Activated CD4-positive, alpha-beta T cell treated with anti-CD3 and anti-CD28 coated beads, Interleukin-2, amount 10 ng/mL, durations not matched to agents 7 days and 5 days (primary cell): ENCODE measurements at places on chromosomes 11 and 22.

DNA sequence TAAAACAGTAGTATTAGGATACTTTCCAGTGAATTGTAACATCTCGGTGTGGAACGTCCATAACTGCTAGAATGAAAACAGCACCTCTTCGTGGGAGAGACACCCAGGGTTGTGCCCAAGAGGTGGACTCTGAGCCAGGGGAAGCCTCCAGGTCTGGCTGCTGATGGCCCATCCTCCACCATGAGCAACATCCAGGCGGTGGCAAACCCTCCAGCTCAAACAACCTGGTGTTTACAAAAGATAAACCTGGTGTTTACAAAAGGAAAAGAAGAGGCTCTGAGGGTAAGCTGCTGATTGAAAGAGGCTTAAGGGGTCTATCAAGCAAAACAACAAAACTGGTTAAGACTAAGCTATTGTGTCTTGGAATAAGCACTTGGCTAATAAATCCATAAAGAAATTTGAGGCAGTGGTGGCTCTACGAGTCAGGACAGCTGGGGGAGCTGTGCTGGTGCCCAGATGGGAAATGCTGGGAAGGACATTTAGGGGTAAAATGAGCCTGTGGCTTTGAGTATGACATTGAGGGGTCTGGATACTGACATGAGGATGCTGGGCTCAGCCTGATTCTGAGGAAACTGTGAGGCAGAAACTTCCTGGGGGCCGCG lies 909.0 kb downstream of the BRD1 start:
- DNase-seq, result no peak

DNA sequence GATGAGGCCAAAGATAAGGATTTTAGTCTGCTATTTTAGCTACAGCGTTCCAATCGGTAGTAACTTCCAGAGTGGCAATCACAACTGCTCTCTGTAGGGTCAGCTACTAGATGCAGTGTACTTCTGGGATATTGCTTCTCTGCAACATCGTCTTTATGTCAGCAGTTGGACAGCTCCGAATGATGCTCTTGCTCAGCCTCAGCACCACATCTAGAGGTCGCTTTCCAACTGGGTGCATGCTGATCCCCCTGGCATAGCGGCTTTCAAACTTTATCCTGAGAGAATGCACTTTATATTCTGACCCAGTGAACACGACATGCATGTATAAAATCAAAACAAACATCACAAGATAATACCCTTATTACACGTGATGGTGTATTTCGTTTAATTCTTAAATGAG lies 219.6 kb downstream of the C11orf87 start:
- DNase-seq, result no peak

DNA sequence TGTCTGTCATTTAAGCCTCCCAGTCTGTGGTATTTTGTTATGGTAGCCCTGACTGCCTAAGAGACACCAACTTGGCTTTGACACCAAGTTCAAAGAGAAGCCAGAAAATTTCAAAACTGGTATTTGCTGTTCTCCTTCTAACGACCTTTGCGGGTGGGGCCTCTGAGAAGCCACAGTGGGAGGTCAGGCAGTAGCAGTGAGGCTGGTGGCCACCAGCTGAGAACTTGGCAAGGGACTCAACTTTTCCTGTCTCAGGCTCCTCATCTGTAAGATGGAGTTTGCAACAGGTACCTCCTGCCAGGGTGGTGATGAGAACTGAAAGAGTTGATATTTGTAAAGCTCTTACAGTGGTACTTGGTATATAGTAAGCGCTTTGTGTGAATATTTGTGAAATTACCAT lies 183.4 kb downstream of the BCR start:
- no peak for DNase-seq

GRCh38 chr22:43015677-43016042 lies 711 bp upstream of the PACSIN2 start:
- no peak for DNase-seq

DNA sequence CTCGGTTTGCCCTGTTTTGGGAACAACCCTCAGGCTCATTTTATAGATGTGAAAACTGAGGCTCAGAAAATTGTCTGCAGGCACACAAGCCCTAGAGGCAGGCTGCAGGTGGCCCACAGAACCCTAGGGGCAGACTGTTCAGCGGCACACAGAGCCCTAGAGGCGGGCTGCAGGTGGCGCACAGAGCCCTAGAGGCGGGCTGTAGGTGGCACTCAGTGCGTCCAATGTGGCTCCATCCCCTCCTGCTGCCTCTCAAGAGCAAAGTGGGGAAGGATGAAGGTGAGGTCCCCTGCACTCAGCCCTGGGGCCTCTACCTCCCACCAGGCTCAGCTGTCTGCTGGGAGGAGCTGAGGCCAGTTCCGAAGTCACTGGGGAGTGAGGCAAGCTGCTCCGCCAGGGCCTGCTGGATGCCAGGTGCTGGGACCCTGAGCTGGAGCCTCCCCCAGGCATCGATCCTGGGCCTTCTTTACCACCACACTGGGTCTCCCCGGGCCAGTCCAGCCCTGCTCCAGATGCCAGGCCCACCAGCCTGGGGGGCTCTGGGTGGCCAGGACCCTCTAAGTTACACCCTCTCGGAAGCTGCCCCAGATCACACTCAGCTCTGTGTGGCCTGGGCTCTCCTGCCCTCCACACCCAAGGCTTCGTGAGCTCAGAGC lies 2.3 kb downstream of the ACY3 start:
- peak; percentile 72 for DNase-seq

GRCh38 chr11:74417379-74417804 lies 19.2 kb upstream of the PGM2L1 start:
- DNase-seq, result no peak

GRCh38 chr11:2458321-2458720 lies 13.5 kb downstream of the KCNQ1 start:
- no peak for DNase-seq

DNA sequence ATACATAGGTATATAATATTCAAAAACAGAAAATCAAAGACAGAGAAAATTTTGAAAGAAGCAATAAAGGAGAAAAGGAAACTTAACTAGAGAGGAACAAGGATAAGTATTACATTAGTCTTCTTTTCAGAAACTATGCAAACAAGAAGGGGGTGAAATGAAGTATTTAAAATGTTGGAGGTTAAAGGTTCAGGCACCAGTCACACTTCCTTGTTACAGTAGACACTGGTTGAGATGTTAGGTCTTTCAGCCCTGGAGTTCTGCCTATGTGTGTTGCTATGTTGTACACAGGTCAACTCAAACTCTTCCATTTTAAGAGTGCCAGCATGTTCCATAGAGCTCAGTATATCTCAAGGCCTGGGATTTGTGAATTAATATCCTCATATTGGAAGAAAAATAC lies 6.0 kb upstream of the MS4A4A start:
- DNase-seq, result no peak

DNA sequence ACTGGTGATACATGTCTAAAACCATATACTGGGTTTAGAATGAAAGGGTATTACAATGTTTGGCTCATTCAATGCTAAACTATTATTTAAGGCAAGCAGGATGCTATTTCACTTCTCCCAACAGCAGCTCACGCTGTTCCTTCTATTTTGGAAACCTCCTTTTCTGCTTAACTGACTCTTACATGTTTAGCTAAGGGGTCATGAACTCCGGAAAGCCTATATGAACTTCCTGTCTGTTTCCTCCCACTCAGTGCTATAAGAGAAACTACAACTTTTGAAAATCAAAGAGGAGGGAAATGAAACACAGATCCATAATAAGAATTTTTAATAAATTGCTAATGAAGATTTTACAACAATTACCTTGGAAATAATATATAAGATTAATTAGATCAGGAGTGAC lies 30.9 kb downstream of the SLC36A4 start:
- no peak for DNase-seq

- DNase-seq, result no peak
These were observed 15.9 kb downstream of the PSMD13 start for GRCh38 chr11:252666-253065.

DNA sequence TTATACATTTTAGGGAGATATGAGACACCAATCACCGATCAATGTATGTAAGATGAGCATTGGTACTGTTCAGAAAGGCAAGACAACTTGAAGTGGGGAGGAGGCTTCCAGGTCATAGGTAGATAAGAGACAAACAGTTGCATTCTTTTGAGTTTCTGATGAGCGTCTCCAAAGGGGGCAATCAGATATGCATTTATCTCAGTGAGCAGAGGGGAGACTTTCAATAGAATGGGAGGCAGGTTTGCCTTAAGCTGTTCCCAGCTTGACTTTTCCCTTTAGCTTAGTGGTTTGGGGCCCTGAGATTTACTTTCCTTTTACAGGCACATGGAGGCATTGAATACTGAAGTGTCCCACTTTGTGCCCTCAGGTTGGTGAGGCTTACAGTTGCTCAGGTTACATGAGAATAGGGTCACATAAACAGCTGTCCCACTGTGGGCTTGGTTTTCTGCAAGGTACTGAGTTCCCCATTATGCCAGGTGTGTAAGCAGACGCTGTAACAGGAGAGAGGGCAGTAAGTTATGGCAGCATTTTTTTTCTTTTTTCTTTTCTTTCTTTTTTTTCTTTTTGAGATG lies 129.8 kb upstream of the SERPIND1 start:
- DNase-seq, result no peak

DNA sequence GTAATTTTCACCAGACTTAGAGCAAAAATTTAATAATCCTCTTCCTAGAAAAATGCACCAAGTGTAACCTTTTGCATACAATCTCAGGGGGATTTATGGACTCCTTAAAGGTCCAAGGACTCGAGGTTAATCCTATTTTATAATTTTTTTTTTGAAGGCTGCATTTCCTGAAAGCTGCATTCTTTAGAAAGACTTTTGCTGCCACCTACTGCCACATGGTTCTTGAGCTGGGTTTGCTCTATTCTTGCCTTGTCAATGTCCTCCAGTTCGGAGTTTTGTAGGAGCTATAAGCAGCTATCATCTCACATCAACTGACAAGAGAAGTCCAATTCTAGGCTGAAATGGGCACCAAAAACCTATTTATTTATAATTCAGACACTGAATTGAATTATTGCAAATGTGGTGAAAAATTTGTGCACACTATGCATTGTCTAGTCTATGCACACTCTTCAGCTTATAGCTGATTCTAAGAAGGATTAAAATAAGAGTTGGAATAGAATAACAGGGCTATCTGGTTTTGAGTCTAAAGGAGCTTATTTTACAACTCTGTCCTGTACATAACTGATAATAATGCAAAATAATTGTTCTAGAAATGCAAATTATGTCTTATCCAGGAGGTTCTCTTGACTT lies 31.3 kb downstream of the TRAF6 start:
- peak; percentile 51 for DNase-seq

DNA sequence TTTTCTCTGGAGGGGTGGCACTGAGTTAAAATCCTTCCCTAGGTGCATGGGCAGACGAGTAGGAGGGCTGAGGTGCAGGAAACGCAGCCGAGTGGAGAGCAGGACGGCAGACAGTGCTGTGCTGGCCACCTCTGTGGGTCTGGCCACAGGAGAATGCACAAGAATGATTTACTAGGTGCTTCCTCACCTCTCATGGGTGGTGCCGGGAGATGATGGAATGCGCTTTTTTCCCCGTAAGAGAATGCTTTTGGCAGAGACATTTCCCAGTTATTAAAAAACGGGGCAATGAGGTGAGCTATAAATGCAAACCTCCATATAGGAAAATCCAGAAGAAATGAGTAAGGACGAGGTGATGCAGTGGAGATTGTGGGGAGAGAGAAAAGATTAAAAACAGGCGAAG lies 86.1 kb downstream of the ADAMTS15 start:
- DNase-seq, result no peak

- DNase-seq, result no peak
These were observed 248.9 kb upstream of the NARS2 start for GRCh38 chr11:78823588-78823987.

- no peak for DNase-seq
These were observed 154.8 kb downstream of the APOL5 start for GRCh38 chr22:35872451-35872850.

- no peak for DNase-seq
These were observed 35.8 kb downstream of the BTG4 start for GRCh38 chr11:111476366-111476765.

DNA sequence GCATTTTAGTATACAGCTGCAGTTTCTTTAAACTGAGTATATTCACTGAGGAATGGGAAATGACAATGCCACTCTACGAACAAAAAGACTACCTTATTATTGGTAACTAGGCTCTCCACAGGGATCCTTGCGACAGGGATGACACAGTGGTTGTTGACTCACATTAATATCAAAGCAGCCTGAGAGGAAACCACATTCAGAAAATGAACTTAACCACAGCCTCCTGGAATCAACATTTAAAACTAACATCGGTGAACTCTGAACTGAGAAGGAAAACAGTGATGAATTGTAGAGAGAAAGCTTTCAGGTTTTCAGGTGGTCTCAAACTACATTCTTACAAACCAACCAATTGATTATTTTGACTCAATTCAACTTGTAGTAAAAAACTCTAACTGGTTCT lies 90.3 kb upstream of the MTMR2 start:
- DNase-seq, result peak; percentile 65

- no peak for DNase-seq
These were observed 1.0 kb downstream of the PIM3 start for GRCh38 chr22:49961601-49962011.

DNA sequence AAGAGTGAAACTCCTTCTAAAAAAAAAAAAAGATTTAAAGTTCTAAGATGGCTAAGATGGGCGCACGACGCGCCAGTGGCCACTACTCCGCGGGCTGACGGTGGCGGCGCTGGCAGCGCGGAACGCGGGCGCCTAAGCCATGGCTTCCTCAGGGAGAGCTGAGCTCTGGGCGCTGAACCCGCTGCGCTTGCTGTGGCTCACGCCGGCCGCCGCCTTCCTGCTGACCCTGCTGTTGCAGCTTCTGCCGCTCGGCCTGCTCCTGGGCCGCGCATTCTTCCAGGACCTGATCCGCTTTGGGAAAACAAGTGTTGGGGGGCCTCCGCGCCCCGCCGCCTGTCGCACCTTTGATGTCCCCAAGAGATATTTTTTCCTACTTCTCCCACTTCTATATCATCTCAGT lies 19.5 kb downstream of the OOSP3 start:
- no peak for DNase-seq

DNA sequence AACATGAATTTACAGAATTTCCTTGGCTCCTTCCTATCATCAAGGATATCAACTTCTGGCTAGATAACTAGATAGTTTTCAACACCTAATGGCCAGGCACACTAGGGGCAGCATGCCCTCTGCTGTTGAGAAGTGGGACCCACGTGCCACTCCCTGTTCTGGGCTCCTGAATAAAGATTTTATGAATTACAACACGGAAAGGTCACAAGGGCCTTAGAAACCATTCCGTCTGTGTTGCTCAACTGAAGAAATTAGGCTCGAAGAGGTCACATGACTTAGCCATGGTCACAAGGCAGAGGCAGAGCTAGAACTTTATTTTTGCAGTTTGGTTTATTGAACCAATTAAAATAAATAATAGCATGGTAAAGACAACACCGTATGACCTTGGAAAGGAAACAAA lies 36.0 kb downstream of the PRCP start:
- peak; percentile 31 for DNase-seq

DNA sequence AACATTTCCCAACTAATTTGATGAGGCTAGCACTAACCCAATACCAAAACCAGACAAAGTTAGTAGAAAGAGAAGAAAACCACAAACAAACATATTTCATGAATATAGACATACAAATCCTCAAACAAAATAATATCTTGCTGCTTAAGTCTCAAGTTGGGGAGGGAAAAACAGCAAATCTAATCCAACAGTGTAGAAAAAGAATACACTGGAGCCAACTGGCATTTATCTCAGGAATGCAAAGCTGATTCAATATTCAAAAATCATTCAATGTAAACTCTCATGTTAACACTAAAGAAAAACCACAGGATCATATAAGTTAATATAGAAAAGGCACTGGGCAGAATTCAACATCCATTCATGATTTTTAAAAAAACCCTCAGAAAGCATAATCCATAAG lies 18.2 kb downstream of the GNB1L start:
- DNase-seq, result no peak
